ENCODE measurements at places on chromosomes 3 and 15.

DNA sequence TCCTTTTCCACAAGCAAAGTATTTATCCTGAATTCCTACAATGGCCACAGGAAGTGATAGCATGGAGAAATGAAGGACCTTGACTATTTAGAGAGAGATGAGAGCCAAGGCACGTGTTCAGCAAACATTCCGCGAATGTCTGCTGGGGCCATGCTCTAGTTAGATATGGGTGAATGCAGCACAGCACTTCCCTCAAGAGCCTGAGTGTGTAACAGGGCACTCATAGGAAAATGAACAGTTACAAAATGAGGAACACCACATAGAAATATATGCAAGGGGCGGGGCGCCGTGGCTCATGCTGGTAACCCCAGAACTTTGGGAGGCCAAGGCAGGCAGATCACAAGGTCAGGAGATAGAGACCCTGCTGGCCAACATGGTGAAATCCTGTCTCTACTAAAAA, 406.9 kb downstream of the NR2F2 start:
- no peak for DNase-seq

GRCh38 chr15:78457101-78457500, 19.1 kb downstream of the IREB2 start:
- no peak for DNase-seq

- peak; percentile 9 for DNase-seq
Observed at GRCh38 chr3:184805351-184806038, 6.5 kb upstream of the VPS8 start.

DNA sequence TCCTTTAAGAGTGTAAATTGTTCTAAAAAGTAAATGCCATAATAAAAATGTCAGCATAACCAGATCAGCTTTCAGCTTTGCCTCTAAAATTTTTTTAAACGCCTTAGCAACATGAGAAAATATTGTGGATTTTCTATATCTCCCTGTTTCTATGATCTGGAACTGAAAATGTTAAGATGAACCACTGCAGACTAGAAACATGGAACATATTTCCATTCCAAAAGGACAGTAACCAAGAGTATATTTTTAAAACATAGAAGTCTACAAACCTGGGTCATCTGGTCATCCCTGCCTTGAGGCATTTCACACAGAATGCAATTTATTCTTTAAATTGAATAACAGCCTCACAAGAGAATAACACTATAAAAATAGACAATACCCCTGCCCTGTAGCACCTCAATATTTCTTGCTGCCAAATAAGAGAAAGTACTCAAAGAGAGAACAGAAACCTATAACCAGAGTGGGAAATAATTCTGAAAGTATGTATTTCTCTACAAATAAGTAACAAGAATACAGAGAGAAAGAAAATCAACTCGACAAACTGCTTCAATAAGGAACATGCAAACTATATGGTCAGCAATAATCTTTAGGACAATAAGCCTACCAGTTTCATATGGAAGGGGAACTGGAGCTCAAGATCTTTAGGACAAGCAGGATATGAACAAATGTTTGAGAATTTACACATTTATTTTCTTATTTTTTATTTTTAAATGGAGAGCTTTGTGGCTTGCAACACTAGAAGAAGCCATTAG, 949.0 kb downstream of the EPHA3 start:
- no peak for DNase-seq

DNA sequence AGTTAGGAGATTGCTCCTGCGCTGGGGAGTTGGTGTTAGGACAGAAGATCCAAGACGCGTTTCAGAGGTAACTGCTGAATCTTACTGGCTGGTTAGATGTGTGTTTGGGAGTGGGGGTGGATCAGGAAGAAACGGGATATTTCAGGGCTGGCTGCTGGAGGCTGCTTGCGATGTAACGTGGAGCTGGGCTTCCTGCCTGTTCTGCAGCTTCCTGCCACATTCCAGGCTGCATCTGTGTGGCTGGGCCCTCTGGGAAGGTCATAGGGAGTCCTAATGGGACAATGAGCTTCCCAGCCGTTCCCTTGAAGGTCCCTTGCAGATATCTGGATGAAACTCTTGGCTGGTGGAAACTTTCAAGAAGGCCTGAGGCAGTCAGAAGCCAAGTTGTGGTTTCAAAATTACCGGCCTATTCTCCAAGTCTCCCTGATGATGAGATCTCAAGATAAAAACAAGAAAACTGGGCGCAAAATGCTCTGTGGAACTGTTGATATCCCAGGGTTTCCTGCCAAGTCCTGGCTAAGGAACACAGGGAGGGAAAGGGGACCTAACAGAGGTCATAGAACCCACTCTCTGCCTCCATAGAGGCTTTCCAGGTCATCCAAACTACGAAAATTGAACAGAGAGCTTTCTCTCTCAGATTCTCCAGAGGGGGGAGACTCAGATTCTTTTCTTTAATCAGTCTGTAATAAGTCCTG, 67.0 kb downstream of the NOX5 start:
- no peak for DNase-seq

GRCh38 chr3:161275919-161276318, 54.8 kb downstream of the NMD3 start:
- DNase-seq = peak; percentile 33

GRCh38 chr3:160472344-160472743, 22.8 kb upstream of the TRIM59 start:
- no peak for DNase-seq

DNA sequence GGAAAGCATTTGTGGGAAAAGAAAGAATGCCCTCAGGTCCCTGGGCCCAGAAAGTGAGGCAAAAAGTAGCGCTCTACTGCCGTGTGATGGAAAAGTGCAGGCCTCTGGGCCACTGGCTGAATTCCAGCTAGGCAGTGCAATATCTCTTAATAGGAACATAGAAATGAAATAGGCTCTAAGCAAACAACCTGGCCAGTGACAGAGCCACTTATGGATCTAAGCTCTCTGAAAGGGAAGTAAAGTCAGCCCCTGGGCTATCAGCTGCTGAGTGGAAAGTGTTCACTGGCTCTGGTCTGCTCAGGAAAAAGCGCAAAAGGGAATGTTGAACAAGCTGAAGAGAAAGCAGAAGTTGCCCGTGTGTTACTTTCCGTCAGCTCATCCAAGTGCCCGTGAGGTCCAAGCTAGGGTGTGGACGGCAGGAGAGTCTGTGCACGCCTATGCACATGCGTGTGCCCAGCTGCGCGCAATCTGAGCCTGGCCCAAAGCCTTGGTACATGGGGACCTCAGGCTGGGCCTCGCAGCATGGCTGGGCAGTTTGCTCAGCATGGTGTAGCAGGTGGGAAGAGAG, 74.0 kb upstream of the RAD18 start:
- DNase-seq = no peak

DNA sequence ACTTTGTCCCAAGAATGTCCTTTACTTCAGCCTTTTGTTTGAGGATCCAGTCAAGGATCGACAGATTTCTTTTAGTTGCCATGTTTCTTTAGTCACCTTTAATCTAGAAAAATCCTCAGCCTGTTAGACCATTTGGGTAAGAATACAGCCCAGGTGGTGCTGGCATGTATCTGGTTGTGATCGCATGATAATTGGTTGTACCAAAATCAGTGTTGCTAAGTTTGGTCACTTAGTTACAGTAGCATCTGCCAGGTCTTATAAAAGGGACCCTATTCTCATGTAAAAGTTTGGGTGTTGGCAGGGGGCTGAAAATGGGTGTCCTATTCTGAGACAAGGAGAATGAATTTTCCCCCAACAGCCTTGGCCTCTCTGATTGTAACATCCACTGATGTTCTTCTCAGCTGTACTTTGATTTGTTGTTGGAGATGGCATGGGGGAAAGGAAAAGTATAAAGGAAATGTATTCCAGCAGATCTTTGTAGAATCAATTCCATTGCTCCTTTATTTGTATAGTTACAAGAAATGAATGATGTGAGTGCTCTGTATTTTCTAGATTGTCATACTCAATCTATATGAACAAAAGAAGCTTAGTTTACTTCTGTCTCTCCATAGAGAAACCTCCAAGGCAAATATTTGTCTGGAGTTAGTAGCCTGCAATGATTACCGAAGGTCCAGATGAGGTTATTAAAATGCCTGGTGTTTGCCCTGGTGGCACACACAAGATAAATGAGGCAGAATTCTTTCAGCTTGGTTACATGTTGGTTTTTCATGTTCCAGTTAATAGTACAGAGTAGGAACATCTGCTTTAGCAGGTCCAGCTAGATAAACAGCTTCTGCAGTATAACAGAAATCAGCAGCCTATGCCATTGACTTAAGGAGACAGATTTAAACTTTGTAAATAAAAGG, 65.7 kb downstream of the CMTM8 start:
- DNase-seq = peak; percentile 38

- no peak for DNase-seq
Observed at GRCh38 chr15:47908950-47909670, 191.8 kb downstream of the SEMA6D start.

DNA sequence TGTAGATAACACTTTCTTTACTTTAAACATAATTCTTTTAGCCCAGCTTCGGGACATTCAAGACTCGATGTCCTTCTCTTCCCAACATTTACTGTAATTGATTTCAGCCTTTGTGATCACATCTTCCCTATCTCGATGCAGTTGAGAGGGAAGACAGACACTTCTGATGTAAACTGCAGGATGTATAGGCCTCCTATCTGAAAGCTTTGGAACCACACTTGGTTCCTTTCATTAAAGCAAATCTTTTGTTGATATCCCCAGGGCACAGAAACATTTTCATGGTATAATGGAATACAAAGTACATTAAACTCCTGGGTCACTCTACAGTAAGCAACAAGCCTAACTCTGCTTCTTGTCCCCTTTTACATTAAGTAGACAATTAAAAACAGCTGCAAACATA, 6.4 kb downstream of the GRM7 start:
- no peak for DNase-seq

- DNase-seq = no peak
Observed at GRCh38 chr3:115861166-115861733, 237.9 kb downstream of the GAP43 start.

DNA sequence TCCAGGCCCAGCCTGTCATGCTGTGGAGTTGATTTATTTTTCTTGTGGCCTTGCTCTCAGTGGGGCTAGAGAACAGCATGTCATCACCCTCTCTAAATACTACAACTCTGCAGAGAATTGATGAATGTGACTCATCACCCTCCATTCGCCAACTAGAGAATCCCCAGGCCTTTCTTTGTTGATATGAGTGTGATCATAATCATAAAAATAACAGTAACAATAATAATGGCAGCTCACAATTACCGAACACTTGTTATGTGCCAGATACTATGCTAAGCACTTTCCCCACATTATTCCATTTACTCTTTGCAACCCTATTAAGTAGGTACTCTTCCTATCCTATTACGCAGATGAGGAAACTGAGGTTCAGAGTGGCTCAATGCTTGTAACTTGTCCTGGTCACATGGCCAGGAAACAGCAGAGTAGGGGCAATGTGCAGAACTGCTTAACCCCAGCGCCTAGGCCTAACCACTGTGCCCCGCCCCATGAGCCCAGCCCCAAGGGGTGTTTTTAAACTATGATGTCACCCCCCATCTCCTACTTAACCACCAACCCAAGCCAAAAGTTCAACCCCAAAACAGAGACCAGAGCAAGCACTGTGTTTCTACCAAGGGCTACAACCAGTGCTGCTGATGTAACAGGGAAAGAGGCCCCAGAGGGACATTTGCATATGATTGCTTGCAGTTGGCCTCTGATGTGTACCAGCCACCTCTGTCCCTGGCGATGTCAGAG, 104.5 kb downstream of the ADCY5 start:
- no peak for DNase-seq

GRCh38 chr3:106376016-106376570, 507.3 kb upstream of the CBLB start:
- no peak for DNase-seq

GRCh38 chr15:40105517-40106202, 3.0 kb downstream of the BMF start:
- no peak for DNase-seq

GRCh38 chr15:51024735-51025453, 69.8 kb downstream of the TNFAIP8L3 start:
- no peak for DNase-seq

DNA sequence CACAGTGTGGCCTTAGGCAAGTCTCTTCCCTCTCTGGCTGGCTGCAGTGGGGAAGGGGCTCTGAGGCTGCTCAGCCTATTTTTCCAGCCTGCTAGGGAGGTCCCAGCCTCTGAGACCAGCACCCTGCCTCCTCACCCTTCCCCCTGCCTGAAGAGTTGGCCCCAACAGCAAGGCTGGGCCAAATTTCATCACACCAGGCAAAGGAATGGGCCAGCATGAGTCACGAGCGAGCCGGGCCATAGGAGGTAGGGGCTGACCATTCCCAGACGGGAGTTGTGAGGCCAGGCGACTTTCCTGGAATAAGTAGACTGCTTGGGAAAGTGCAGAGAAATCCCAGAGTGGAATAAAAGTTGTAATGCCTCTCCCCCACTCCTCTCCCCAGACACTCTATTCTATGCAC, 5.7 kb upstream of the FBLN2 start:
- DNase-seq = no peak

- DNase-seq = no peak
Observed at GRCh38 chr3:112372396-112372795, 39.4 kb downstream of the CD200 start.

GRCh38 chr15:89178307-89178977, 42.9 kb downstream of the RLBP1 start:
- no peak for DNase-seq

GRCh38 chr3:72190050-72190449, 405.1 kb upstream of the PROK2 start:
- DNase-seq = no peak

DNA sequence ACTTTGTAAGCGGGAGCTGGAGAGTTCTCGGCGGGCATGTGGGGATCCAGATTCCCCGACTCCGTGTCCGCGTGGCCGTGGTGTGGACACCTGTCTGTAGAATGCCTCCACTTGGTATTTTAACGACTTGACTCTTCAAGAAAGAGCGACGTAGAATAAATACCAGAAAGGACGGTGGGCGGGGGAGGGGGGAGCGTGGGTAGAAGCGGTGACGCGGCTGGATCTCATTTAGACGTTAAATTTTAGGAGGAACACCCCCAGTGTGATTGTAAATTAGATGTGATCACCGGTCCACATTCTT, 620 bp upstream of the PYGO1 start:
- no peak for DNase-seq

GRCh38 chr3:119352863-119353527, 58.8 kb downstream of the ARHGAP31 start:
- no peak for DNase-seq

- DNase-seq = no peak
Observed at GRCh38 chr3:114363554-114364202, 69.8 kb downstream of the TIGIT start.

Data from NCI-H2081 (cell line).